ENCODE measurements at places on chromosomes 3 and 15.

DNA sequence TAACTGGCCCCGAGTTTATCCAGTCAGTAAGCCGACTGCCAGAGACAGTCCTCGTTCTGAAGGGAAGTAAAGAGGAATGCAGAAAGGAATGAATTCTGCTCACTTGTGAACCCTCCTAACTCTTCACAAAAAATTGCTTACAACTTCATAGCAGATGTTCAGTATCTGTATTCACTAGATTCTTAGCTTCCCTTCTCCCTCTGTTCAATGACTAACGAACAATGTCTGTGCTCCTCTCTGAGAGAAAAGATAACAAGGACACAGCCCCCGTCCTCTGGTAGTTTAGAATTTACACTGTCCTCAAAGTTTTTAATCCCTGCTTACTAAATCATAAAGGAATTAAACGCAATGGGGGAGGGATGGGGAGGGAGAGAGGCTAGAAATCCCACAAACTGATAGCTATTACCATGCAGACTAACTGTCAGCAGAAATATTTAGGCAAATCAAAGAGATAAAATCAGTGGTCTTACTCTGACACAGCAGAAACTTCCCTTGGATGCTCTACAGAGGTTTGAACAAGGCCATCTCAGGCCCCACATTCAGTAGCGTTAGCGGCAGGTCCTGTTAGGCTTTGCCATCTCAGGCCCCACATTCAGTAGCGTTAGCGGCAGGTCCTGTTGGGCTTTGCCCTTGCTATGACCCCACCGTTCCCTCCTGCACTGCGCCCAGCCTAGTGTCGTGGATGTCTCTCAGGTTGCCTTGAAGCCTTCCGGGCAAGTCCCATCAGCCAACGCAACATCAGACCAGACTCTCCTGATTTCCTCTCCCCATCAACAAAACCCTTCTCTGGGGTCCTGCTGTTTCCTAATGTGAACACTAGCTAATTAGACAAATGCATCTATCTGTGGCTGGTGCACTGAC, 23.4 kb downstream of the NRROS start:
- no peak for DNase-seq

- no peak for DNase-seq
These were observed 5.2 kb downstream of the MCTP2 start for GRCh38 chr15:94236608-94237007.

DNA sequence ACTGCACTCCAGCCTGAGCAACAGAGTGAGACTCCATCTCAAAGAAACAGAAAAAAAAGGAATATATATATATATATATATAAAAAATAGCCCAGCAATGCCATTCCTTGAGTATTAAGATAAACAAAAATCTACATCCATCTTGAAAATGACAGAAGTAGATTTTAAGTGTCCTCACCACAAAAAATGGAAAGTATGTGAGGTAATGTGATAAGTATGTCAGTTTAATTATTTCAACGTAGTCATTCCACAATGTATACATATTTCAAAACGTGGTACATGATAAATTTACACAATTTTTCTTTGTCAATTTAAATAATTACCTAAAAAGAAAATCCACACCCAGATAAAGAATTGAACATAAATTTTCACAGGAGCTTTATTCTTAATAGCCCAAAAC, 54.9 kb downstream of the HCN4 start:
- DNase-seq, result no peak

DNA sequence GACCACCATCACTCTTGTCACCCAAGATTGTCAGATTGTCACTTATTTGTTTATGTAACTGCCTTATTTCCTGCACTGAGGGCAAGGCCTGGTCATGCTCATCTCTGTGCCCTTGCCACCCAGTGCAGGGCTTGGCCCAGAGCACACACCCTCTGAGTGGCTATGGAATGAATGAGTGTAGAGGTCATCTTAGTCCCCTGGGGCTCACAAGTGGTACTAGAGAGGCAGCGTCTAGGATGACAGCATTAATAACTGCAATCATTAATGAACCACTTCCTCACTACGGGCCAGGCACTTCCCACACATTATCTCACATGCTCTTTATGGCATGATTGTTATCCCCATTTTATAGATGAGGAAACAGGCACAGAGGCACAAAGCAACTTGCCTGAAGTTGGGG, 117.0 kb downstream of the SMAD6 start:
- no peak for DNase-seq

DNA sequence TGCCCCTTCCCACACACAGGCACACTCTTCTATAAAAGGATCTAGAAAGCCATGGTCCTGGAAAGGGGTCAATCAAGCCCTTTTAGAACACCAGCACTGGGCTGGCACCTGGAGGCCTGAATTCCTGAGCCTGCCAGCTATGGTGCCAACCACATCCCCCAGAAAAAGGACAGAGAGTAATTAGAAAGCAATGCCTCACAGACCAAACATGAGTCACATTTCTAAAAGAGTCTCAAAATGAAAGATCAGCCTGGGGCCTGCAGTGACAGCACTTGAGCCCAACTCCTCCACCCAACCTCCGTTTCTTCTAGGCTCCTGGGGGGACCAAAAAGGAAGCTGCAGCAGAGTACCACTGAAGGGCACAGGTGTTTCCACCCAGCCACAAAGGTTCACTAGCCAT, 14.1 kb downstream of the MYLK start:
- no peak for DNase-seq

DNA sequence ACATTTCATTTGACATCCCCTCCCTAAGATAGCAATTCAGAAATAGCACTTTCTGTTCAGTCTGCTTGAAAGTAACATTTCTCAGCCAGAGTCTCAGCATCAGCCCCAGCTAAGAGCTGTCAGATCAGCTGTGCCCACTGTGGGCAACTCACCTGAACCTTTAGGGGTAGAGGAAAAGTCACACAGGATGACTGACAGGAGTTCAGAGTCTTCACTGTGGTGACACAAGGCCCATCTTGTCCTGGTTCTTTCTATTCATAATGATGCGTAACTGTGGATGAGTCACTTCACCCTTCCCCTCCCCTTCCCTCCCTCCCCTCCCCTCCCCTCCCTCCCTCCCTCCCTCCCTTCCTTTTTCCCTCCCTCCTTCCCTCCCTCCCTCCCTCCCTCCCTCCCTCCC, 96.1 kb upstream of the RASGRP1 start:
- DNase-seq, result no peak

- DNase-seq, result no peak
These were observed 89.3 kb upstream of the DGKG start for GRCh38 chr3:186451371-186451770.

DNA sequence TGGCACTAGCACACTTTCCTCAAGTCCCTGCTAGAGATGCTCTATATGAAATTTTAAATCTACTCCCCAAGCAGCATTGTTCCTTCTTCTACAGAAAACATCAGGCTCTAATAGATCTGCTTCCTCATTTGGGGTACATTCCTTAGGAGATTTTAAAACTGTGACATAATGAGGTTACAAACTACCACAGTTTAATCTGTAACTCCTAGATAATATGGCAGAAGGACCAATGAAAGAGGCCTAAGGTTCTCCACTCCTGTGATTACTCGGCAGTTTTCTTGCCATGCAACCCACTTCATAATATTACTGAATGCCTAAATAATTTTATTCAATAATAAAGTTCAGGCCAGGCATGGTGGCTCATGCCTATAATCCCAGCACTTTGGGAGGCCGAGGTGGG, 16.1 kb downstream of the ZNF106 start:
- DNase-seq, result no peak

DNA sequence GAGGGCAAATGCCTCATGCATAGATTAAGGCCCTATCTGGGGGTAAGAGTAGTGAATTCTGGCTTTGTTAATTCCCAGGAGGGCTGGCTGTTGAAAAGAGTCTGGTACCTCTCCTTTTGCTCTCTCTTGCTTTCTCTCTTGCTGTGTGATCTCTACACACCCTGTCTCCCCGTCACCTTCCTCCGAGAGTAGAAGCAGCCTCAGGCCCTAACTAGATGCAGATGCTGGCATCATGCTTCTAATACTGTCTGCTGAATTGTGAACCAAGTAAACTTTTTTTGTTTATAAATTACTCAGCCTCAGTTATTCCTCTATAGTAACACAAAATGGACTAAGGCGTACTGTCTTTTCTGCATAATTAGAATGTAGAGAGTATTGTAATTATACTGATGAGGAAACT, 908.1 kb downstream of the DIPK2A start:
- DNase-seq, result no peak

GRCh38 chr15:88635318-88635717, 3.5 kb upstream of the ISG20 start:
- DNase-seq, result peak; percentile 38

GRCh38 chr3:10876661-10877060, 60.6 kb downstream of the SLC6A11 start:
- no peak for DNase-seq

DNA sequence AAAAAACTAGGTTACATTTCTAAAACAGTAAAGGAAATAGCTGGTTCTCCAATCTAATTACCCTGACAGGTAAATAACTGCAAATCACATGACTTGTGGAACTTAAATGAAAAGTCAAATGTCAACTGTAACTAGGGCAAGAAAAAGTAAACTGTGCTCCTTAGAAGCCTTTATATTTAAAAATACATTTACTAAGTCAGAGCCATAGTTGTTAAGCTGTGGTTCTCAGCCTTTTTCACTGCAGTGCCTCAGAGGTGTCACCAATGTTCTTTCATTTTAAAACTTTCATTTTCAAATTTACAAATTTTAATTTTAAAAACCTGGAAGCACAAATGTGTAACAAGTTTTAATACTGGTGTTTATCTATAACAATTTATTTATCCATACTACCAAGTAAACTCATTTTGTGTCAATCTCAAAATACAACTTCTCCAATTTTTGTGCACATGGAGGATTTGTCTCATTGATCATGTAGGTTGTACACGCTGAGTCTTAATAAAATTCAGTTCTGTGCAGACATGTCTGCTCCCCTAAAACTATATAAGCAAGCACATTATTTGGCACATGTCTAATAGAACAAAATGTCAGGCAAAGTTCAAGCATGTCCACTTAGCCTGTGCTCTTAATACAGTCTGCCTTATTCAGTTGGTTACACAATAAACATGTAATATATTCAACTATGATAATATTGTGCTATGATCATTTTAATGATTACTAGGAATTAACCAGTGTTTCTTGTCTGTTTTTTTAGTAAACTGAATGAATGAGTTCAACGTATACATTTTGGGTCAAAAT, 70.4 kb downstream of the DLG1 start:
- DNase-seq, result no peak

DNA sequence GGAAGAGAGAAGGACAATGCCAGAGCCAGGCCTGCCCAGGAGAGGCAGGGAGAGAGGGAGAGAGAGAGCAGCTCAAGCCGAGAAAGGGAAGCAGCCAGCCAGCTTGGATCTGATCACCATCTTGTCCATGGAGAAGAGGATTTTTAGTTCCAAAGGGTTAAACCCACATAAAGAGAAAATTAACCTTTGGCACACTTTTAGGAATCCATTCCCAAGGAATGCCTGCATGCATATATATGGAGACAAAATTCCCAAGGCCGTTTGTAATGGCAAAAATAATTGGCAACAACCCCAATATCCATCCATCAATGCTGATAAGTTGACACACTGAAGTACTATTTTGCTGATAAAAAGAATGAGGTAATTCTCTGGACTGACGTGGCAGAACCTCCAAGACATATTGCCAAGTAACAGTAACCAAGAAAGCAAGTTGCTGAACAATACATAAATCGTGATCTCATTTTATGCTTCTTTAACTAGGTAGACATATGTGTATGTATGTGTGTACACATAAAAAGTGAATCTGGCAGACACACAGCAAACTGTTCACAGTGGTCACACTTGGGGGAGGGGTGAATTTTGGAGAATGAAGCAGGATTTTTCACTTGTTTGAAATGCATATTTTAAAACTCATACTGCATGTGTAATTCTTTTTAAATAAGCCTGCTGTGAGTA, 7.5 kb upstream of the STRA6 start:
- no peak for DNase-seq

Measured in activated CD4-positive, alpha-beta T cell treated with anti-CD3 and anti-CD28 coated beads, Interleukin-2, amount 50 U/mL, for 48 hours (primary cell).